NCI-H510A treated with DMSO at 0.1 percent for 48 hours (cell line): ENCODE measurements at places on chromosomes 2 and 18.

DNA sequence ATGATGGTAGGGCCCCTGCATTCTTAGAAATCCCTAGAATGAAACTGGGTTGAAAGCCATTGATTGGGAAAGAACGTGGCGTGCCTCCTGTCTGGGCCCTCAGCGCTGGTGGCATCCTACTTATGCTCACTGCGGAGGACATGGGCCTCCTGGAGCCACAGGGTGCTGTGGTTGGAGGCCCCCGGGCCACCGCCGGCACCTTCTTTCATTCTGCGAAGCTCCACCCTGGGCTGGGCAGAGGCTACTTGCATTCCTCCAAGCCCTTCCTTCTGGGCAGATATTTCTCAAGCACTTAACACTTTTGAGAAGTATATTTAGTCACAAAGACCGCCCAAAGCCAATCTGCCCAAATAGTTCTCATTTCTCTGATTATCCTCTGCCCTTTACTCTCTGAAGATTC lies 311.9 kb downstream of the MYCN start:
- DNase-seq = no peak

DNA sequence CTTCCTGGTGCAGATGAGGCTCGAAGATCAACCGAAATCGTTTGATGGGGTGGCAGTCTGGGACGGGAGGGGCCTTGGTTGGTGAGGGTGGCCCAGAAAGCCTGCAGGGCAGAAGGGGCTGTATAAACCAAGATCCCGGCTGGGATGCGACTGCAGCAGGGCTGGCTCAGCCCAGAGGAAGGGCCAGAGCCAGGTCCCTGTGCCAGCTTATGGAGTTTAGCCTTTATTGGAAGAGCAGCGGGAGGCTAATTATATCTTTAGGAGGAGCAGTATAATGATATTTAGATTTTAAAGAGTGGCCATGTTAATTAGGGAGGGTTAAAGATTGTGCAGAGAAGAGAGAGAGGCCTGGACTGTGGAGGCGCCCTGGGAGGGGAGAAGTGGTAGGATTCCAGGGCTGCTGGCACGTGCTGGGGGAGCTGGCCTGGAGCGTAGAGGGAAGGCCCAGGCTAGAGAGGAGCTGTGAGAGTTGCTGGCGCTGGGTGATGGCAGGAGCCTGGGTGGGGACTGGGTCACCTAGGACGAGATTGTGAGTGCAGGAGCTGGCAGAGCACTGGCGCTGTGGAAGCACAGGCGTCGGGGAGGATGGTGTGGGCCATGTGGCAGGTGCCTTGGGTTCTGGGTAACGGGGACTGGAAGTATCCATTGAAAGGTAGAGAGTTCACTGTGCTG lies 25.1 kb downstream of the TRAF3IP1 start:
- DNase-seq = no peak

- no peak for DNase-seq
Observed at GRCh38 chr2:160142472-160142871, 57.6 kb downstream of the ITGB6 start.

DNA sequence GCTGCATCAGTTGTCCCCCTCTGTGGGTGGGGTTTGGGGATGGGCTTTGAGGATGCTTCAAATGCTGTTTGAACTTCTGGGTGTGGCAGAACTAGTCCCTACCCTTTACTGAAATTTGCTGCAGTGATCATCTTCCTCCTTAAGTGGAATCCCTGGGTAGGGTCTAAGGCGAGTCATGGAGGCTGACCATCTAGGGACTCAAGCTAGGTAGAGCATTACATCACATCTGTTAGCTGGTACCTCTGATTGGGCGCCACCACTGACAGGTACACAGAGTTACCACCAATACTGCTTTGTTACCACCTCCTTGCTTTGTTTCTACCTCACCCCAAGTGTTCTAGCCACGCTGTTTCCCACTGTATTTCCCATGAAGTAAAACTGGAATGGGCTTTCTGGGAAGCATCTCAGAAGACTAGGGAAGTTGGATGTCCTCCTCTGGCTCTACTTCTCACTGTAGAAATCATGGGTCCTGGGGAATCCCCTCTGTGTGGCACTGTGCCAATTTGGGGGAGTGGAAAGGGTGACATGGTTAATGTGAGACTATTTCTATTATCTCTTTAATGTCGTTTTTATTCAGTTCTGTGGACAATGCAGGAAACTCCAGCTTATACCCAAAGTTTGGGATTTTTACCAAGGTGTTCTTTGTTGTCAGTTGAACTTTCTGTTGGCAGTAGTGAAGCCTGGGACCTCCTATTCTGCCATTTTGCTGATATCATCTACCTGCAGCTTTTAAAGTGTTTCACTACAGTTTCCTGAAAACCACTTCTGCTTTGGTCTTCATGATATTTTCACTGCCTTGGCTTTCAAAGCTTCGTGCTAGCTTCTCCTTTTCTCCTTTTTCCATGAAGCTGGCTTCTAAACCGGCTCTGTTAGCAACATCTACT lies 14.5 kb upstream of the SULT1C4 start:
- no peak for DNase-seq

- DNase-seq = peak; percentile 79
Observed at GRCh38 chr2:237774811-237775553, 23.6 kb upstream of the RBM44 start.
